ENCODE measurements at places on chromosomes 4 and X.

DNA sequence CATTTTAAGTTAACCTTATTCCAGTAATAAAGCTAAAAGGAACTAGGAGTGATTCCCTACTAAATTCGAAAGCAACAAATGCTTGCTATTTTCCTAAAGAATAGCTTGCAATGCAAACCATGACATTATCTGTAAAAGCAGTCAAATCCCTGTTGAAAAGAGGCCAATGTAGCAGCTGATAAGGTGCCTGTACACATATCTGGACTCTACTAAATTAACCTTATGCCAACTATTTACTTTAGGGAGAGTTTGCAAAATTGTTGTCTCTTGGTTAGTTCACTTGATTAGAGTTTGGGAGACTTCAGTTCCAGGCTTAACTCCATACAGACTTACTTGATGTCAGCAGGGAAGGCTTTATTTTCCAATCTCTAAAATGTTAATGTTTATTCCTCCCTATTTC, 6.0 kb downstream of the IL13RA2 start:
- DNase-seq: no peak

GRCh38 chrX:70117738-70118137, 15.5 kb upstream of the IGBP1 start:
- DNase-seq: no peak

- DNase-seq: peak; percentile 12
Observed at GRCh38 chr4:110106931-110107296, 91.5 kb downstream of the ELOVL6 start.

GRCh38 chr4:147833741-147834140, 101.9 kb downstream of the ARHGAP10 start:
- DNase-seq: no peak

GRCh38 chrX:20315140-20315539, 48.4 kb upstream of the RPS6KA3 start:
- no peak for DNase-seq

DNA sequence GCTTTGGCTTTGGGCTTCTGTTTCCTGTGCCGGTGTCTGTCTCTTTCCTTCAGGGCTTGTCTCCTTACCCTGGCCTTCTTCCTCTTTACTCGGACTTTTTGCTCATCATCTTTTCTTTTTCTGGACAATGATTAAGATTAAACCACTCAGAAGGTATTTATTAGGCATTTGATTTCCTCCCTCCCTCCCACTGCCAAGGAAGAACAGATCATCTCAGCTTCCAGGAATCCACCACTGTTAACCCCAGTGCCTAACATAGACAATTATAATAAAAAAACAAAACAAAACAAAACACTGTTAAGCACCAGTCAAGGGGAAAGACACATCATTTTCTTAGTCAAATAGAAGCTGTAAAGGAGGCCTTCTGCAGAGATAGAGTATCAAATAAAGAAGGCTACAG, 16.6 kb downstream of the PGRMC1 start:
- no peak for DNase-seq

DNA sequence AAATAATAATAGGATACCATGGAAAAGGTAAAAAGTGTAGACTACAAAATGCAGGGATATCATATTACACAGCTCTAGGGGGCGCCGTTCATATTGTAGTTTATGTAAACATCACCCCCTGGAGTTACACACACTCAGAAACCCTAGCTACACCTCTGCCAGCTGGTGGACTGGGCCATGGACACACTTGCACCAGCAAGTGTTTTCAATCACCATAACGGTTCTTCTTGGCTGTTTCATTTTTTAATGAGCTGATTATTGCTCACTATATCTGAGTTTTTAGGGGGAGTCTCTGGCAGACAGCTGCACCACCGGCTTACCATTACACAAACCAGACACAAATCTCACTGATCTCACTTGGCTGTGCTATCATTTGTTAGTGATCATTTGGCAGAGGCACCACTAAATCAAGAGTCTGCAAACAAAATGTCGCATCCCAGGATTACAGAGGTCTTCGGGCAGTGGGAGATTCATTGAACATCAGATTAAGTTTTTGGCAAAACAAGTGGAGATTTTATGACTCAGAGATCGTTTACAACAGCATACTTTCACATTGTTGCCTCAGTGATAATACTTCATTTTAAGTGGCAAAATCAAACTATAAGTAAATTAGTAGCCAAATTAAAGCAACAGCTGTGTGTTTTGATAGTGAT, 185.7 kb downstream of the UNC5C start:
- DNase-seq: no peak

DNA sequence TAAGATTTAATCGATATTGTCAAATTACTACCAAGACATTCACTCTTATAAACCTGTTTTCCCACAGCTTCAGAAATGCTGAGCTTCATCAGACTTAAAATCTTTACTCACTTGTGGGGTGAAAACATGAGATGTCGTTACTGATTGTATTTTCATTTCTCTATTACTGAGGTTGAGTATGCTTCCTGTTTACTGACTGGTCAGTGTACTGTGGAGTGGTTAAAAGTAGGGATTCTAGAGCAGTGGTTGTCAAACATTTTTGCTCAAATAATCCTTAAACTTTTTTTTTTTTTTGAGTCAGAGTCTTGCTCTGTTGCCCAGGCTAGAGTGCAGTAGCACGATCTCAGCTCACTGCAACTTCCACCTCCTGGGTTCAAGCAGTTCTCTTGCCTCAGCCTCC, 50.3 kb downstream of the NSUN7 start:
- DNase-seq: no peak

DNA sequence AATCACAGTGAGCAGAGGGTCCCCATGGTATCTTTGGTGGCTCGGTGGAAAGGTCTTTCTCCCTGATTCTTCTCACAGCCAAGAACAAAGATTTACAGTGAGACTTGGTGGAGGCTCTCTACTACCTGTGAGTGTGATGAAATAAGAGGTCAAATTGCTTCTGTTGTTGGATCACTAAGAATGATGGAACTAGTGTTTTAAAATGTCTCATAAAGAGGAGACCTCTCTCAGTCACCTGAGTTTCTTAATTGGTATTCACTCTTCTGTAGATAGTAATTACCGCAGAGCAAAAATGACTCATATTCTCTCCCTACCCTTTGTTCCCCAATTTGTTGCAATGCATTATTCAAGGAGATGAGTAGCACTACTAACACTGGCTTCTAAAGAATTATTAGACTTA, 100.9 kb upstream of the TBC1D9 start:
- peak; percentile 16 for DNase-seq

DNA sequence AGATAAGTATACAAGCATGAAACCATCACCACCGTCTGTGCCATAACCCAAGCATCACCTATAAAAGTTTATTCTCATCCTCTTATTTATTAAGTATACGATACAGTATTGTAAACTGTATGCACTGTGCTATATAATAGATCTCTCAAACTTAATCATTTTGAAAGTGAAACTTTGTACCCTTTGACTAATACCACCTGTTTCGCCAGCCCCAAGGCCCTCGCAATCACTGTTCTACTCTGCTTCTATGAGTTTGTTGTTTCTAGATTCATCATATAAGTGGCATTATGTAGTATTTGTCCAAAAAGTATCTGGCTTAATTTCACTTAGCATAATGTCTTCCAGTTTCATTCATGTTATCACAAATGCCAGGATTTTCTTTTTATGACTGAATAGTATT, 72.1 kb upstream of the DOCK11 start:
- no peak for DNase-seq

Data from LoVo (cell line).